ENCODE measurements at places on chromosomes 11 and 22. TPM values are rescaled to one million over a fixed set of nuclear protein-coding genes. Genes with fewer than 3 reads are reported as not detected.

The THAP12 gene
- 18.2 TPM for polyA plus RNA-seq

The FOLH1 gene
- 0.20 TPM for polyA plus RNA-seq

The DMC1 gene
- polyA plus RNA-seq = 1.8 TPM

DNA sequence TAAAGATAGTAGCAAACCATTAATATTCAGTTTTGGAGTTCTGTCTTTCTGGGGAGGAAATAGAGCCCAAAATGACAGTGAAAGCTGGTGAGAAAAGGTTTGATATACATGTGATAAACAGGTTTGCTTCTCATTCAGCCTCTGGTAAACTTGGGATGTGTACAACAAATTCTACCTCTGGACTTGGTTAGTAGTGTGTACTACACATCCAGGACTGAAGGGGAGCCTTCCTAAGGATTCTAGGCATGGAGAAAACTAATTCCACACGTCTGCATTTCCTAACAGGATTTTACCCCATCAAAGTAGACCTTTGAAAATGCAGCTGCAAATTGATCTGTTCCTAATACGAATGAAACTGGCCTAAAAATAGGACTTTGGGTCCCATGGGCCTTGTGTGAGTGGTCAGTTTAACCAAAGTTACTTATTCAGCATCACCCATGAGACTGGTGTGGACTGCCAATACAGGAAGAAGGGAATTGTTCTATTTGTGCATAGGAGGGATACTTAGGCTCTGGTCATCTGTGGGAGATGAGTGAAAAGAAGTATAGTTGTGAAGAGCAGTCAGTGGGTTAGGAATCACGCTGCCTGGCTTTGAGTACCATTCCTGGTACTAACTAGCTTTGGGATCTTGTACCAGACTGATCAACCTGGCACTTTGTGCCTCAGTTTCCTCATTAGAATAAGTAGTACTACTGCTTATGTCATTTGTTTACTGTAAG is 74.2 kb downstream of the YAP1 start:
- DNase-seq = no peak

GRCh38 chr11:1839924-1840779 is 1.4 kb downstream of the TNNI2 start:
- DNase-seq = no peak

- DNase-seq = no peak
Measured at GRCh38 chr22:17930455-17931313, 93.7 kb downstream of the MICAL3 start.

DNA sequence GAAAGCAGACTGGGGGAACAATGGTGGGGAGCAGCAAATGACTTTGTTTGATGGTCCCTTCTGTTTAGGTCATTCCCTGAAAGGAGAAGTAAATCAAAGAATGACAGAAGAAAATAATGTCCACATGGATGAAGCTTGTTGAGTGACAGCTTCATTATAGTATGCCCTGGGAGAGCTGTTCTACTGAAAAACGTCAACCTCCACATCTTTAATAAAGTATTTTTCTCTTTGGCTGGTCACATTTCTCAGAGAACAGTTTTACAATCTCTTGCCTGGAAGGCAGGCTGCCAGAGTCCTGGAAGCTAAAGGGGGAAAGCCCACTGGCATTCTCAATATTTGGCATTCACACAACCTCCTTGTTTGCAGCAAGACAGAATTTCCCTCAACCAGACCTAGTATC is 287.9 kb downstream of the SWAP70 start:
- DNase-seq = no peak

- DNase-seq = no peak
Measured at GRCh38 chr11:60003729-60004128, 13.3 kb upstream of the OOSP4B start.

DNA sequence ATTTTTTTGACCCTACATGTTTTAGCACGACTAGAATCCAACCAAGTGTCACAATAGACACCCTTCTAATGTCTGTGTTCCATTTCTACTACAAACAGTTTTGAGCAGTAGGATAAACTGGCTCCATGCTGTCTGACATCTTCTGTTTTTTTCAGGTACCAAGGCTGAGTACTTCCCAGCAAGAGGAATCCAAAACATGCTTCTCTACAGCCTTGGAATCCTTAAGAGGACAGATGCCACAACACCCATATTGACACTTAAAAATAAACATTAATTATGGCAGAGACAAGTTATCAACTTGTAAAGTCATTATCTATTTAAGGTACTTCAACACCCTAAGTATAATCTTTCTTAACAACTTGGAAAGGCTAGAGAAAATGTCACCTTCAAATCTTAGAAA is 54.2 kb downstream of the LGR4 start:
- no peak for DNase-seq
